Psoas muscle (tissue), 8 donors: ENCODE measurements at places on chromosomes 5 and 9. TPM values are rescaled to one million over a fixed set of nuclear protein-coding genes. Genes with fewer than 3 reads are reported as not detected.

The LEAP2 gene
- 1.1 TPM for total RNA-seq

The SPEF2 gene
- total RNA-seq, result 0.66 TPM

The SHOC1 gene
- total RNA-seq, result not detected

The FREM1 gene
- total RNA-seq, result 3.1 TPM

The TMEM174 gene
- not detected for total RNA-seq

The EIF4E1B gene
- not detected for total RNA-seq

The TLE1 gene
- 36.4 TPM for total RNA-seq

The MYO10 gene
- total RNA-seq, result 10.1 TPM

The PCDHGA1 gene
- 1.4 TPM for total RNA-seq

The EPB41L4B gene
- 4.6 TPM for total RNA-seq

DNA sequence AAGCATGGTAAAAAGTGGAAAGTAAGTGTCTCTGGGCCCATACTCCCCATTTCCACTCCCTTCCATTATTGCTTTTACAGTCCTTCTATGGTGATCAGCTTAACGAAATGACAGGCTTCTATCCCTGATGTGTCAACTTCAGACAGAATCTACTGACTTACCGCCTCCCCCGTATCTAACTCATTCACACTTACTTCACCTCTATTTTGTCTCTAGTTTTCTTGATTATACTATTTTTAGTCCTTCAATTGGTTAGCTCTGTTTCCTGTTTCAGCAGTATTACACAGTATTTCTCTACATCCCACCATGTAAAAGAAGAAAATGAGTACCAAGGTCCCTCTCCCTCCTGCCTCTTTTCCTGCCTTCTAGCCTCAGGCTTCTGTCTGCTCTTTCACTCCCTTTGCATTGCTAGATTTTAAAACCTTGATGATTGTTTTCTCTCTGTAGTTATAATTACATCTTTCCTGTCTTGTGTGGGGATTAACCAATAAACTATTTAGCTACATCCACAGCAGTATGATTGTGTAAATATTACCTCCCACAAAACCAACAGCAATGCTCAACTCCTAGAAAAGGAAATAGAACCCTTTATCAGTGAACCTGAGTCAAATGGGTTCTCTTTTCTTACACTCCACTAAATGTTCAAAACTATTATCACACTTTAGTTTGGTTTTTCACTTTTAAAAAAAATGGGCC, 53.4 kb downstream of the GNAQ start:
- H3K27me3 ChIP-seq, result no peaks in the 10 kb centered on the region
- peaks cover 50% of the 10 kb centered on the region for H3K4me1 ChIP-seq
- peaks cover 4% of the 10 kb centered on the region for H3K36me3 ChIP-seq
- DNase-seq, result no peak
- H3K27ac ChIP-seq, result no peak overlapping the region

GRCh38 chr5:31984691-31985090, 189.4 kb downstream of the GOLPH3 start:
- H3K36me3 ChIP-seq, result no peaks in the 10 kb centered on the region
- H3K27me3 ChIP-seq, result no peaks in the 10 kb centered on the region
- peaks cover 13% of the 10 kb centered on the region for H3K4me1 ChIP-seq
- no peak overlapping the region for H3K4me3 ChIP-seq
- no peak overlapping the region for H3K27ac ChIP-seq

DNA sequence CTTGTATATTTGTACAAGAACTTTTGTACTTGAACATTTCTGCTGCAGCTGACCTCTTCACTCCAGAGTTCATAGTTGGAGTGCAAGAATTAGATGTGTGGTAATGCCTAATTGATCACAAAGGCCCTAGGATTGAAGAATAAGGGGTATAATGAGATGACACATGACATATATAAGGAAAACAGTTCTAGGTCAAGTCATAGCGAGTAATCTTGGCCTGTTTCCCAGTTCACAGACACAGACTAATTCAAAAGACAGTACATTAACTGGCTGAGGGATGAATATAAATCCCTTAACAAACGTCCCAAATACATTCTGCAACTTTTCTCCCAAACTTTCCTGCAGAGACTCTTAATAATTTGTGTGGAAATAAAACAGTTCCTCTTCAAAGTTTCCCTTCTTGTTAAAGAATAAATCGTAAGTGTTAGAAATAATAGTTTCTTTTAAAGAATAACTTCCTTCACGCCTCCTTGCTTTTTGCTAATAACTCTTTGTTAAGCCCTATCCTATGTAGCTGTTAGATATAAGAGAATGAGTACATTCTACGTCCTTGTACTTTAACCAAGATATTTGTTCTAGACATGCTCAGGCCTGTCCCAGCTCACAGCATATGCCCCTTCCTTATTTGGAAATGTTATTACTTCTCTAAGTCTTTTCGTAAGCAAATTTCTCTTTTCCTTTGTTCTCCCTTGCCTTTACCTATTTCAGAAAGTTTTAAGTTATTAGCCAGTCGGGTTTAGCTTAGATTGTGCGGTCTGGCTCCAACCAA, 556.4 kb upstream of the CTNND2 start:
- no peaks in the 10 kb centered on the region for H3K4me1 ChIP-seq
- H3K36me3 ChIP-seq, result no peaks in the 10 kb centered on the region
- no peak for DNase-seq
- H3K27me3 ChIP-seq, result no peaks in the 10 kb centered on the region
- H3K27ac ChIP-seq, result no peak overlapping the region

DNA sequence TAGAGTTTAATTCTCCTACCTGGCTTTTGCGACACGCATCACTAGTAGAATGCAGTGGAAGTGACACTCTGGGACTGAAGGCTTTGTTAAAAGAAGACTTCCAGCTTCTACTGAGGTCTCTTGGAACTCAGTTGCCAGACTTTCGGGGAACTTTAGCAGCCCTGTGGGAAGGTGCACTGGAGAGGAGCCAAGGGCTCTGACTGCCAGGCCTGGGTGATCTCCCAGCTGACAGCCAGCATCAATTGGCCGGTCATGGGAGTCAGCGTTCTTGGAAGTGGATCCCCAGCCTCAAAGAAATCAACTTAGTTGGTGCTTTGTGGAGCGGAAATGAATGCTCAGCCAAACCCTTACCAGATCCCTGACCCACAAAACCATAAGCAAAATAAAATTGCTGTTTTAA, 87.1 kb downstream of the OSTF1 start:
- H3K4me1 ChIP-seq, result no peaks in the 10 kb centered on the region
- H3K4me3 ChIP-seq, result no peak overlapping the region
- H3K36me3 ChIP-seq, result no peaks in the 10 kb centered on the region
- no peak for DNase-seq
- no peak overlapping the region for H3K27ac ChIP-seq

- no peaks in the 10 kb centered on the region for H3K4me1 ChIP-seq
- no peak overlapping the region for H3K27ac ChIP-seq
- DNase-seq, result no peak
- no peak overlapping the region for H3K4me3 ChIP-seq
- H3K36me3 ChIP-seq, result no peaks in the 10 kb centered on the region
Measured at GRCh38 chr5:135309391-135310327, 89.4 kb downstream of the MACROH2A1 start.

- peaks cover 21% of the 10 kb centered on the region for H3K27me3 ChIP-seq
- DNase-seq, result no peak
- H3K4me1 ChIP-seq, result no peaks in the 10 kb centered on the region
- H3K27ac ChIP-seq, result no peak overlapping the region
- H3K4me3 ChIP-seq, result no peak overlapping the region
Measured at GRCh38 chr9:135419106-135419505, 60.5 kb upstream of the PPP1R26 start.

DNA sequence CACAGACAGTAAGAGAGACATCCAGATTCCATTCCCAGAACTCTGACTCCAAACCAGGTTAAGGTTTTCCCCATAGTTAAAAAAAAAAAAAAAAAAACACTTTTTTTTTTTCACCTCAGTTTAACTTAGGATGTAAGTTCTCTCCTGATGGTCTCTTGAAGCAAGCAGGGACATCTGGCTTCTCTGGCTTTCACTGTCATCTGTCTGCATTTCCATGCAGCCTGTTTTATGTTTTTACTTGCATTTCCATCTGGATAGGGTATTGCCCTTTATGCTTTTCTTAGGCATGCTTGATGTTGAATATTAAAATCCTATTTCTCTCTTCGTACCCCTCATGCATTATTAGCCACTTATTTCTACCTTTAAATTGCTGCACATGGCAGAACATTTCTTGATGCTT, 135.3 kb upstream of the WWC1 start:
- no peaks in the 10 kb centered on the region for H3K4me1 ChIP-seq
- no peaks in the 10 kb centered on the region for H3K27me3 ChIP-seq
- no peak for DNase-seq
- H3K27ac ChIP-seq, result no peak overlapping the region

DNA sequence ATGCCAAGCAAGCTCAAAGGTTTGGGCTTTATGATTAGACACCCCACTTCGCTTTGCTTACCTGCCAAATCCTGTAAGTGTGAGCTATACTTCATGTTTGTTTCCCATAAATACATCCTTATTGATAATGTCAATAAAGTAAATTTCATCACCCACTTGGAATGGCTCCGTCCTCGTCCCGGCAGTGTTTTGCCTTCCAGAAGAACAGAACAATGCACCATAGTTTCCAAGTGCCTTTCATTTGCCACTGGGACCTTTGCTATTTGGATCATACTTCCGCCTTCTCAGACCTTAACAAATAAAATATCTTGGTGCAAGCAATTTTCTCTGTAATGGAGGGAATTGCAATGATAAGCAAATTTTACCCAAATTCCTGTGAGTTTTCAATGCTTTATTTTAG, 229.3 kb downstream of the PIK3R1 start:
- DNase-seq, result no peak
- no peaks in the 10 kb centered on the region for H3K27me3 ChIP-seq
- no peak overlapping the region for H3K27ac ChIP-seq
- H3K4me3 ChIP-seq, result no peak overlapping the region
- H3K4me1 ChIP-seq, result peaks cover 9% of the 10 kb centered on the region
- no peaks in the 10 kb centered on the region for H3K36me3 ChIP-seq

DNA sequence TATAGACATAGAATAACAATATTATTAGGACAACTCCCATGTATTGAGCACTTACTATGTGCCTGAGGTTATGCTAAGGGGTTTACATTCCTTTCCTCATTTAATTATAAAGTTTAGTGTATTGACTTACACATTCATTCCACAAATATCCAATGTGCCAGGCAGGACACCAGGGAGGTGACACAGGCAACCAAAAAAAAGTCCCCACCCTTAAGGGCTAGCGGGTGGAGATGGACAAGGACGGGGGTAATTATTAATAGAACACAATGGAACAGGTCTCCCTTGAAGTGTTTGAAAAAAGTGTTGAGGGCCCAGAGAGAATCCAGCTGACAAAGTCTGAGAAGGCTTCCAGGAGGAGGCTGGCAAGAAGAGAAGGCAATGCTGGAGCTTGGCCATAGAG, 5.7 kb downstream of the TBC1D2 start:
- H3K36me3 ChIP-seq, result no peaks in the 10 kb centered on the region
- no peak overlapping the region for H3K27ac ChIP-seq
- H3K4me3 ChIP-seq, result no peak overlapping the region
- DNase-seq, result no peak

DNA sequence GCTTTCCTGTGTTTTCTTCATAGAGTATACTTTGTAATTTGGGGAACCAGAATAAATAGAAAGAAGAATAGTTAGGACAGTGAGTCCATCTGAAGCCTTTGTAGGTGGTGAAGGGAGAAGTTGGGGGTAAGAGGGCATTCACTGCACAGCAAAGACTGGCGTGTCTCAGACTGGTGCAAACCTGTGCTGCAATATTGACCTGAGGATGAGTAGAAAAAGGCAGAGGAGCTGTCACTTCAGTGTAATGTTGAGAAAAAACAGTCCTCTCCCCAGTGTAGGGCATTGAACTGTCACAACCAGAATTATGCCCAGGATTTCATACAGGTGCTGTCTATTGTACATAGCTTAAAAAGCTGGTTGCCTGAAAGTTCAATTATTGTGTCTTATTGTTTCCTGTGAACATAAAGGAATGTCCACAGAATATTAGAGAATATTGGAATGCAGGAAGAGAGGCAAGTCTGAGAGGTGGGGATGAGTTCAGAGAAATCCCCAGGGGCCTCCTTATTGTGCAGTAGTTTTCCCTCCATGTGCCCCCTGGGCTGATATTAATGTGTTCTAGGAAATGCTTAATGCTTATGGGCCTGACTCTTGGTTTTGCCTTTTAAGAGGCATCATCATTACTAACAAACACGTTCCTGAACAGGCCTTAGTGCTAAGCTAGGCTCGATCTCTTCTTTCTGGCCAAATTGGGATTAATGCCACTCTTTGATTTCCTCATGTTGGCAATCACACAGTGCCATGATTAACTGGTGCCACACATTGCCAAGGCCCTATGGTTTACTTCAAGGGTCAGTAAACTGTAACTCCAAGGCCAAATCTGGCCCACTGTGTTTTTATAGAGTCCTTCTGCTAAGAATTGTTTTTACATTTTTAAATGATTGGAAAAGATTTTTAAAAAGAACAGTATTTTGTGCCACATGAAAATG, 34.0 kb downstream of the DAPK1 start:
- no peaks in the 10 kb centered on the region for H3K27me3 ChIP-seq
- no peaks in the 10 kb centered on the region for H3K4me1 ChIP-seq
- no peaks in the 10 kb centered on the region for H3K36me3 ChIP-seq
- H3K27ac ChIP-seq, result no peak overlapping the region
- no peak overlapping the region for H3K4me3 ChIP-seq
- no peak for DNase-seq

DNA sequence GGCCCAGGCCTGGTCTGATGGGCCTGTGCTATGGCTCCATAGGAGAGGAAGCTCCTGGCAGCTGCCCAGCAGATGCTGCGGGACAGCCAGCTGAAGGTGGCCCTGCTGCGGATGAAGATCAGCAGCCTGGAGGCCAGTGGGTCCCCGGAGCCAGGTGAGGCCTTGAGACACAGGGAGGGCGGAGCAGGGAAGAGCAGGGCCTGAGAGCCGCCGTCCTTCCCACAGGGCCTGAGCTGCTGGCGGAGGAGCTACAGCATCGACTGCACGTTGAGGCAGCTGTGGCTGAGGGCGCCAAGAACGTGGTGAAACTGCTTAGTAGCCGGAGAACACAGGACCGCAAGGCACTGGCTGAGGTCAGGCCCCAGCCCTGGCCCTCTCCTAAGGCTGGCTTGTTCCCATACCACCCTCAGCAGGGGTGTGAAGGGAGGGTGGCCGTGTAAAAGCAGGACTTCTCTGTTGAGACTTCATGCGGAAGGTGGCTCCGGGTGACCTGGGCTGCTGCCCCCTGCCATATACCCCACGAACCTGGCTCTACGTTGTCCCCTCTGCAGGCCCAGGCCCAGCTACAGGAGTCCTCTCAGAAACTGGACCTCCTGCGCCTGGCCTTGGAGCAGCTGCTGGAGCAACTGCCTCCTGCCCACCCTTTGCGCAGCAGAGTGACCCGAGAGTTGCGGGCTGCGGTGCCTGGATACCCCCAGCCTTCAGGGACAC, 4.5 kb downstream of the PKN3 start:
- no peak overlapping the region for H3K27ac ChIP-seq
- no peak overlapping the region for H3K4me3 ChIP-seq
- peak; percentile 16 for DNase-seq
- H3K27me3 ChIP-seq, result no peaks in the 10 kb centered on the region
- H3K4me1 ChIP-seq, result no peaks in the 10 kb centered on the region

DNA sequence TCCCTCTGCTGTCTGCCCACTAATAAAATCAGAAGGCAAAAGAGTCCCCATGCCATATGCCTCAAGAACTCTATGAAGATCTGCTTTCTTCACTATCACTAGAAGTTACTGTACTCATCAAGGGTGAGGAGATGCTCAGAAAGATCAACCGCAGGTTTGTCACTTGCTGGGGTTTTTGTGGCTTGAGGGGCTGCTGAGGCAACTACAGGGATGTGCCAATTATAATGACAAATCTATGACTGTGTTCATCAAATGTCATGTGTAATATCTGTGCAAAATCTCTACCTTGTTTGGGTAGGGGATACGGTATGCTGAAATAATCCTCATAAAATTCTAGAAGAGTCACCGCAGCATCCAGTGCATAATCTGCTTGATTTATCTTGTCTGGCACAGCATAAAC, 13.0 kb downstream of the ERAP1 start:
- no peak for DNase-seq
- H3K27ac ChIP-seq, result no peak overlapping the region
- no peaks in the 10 kb centered on the region for H3K4me1 ChIP-seq
- no peaks in the 10 kb centered on the region for H3K27me3 ChIP-seq
- no peak overlapping the region for H3K4me3 ChIP-seq
